ENCODE measurements at places on chromosomes 7 and 10.

- DNase-seq: no peak
These were observed 33.5 kb upstream of the DLD start for GRCh38 chr7:107857541-107857912.

- DNase-seq: no peak
These were observed 45.4 kb downstream of the TMEM168 start for GRCh38 chr7:112744818-112745217.

DNA sequence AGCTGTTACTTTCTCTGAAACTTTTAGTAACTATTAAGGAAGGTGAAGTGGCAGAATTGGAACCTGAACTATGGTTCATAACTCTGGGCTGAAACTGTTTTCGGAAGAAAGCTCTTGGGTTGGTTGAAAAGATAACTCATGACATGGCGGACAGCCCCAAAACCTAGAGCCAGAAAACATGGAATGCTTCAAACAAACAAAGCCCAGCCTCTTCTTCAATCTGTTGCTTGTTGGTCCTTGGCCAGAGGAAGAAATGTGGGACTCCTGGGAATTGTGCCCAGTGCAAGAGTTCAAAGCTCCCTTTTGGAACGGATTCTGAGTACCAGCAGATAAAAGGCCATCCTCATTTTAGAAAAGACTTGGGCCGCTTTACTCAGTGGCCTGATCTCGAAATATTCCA lies 52.9 kb upstream of the CACNB2 start:
- DNase-seq: no peak

DNA sequence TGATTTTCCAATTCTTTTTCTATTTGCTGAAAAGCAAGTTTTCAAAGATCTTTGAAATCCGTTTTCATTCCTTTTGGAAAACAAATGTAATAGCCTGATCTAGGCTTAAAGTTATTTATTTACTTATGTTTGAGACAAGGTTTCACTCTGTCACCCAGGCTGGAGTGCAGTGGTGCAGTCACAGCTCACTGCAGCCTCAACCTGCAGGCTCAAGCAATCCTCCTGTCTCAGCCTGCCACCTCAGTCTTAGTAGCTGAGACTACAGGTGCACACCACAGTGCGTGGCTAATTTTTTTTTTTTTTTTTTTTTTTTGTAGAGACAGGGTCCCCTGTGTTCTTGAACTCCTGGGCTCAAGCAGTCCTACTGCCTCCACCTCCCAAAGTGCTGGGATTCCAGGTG lies 4.6 kb downstream of the ST7 start:
- DNase-seq: no peak

GRCh38 chr7:83738291-83738835 lies 89.4 kb upstream of the SEMA3E start:
- peak; percentile 4 for DNase-seq

GRCh38 chr10:58399410-58399809 lies 14.2 kb downstream of the TFAM start:
- DNase-seq: no peak

DNA sequence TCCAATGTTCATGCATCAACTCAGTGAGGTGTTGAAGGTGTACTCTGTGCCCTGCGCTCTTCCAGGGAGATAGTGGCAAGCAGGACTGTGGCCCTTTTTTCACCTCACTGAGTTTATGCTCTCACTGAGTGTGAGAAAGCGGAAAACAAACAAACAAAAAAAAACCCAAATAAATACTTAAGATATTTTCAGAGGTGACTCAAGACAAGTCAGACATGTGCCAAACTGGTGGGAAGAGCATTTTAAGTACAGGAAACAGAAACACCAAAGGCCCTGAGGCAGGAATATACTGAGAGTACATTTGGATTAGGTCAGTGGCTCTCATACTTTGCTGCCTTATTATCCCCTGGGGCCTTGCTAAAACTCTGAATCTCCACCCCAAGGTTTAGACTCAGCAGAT lies 111.9 kb upstream of the IGFBP3 start:
- no peak for DNase-seq

DNA sequence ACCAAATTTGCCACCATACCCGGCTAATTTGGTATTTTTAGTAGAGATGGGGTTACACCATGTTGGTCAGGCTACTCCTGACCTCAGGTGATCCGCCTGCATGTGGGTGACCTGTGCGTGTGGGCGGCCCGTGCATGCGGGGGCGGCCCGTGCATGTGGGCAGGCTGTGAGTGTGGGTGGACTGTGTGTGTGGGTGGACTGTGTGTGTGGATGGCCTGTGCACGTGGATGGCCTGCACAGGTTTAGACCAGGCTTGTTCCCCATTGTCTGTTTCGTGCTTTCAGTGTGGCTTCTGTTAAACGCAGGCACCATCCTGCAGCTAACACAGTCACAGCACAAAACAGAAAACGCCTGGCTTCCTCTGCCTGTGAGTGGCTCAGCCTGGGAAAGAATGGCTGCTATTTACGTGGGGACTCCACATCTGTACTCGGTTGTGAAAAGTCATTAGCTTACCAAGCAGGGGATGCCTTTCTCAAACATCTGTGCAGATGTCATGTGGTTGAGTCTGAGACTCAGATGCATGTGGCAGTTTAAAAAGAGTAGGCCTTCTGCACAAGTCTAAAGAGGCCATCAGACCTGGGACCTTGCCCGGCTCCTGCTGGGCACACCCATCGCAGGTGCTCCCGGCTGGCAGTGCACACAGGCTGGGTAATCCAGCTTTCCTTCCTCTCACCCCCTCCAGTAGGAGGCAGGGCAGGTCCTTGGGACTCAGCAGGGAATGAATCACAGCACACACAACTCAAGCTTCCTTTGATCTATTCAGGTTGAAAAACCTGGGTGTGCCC lies 91.6 kb downstream of the COBL start:
- DNase-seq: peak; percentile 54

DNA sequence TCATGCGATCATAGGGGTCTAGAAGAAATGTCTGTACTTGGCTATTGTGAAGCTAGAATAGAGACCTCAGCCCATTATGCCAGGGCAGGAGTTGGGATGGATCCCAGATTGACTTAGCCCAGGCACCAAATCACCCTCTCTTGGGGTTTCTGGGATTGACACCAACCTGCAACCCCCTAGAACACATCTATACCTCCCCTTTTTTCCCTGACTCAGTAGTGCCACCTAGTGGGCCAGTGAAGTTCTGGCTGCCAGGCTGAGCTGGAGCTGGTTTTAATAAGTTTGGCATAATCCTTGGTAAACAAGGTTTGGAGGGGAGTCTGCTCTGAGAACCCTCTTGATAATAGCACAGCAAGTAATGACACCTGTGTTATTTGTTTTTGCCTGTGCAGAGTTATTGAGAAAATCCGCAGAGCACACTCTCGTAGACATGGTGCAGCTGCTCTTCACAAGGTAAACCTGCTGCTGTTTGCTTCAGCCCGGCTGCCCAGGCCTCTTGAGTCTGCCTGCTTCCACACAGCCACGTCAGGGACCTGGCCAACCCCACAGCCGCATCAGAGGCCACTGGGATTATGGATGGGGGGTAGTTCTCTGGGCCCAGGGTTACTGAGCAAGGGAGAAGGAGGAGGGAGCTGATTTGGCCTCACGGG lies 43.3 kb upstream of the NFKB2 start:
- DNase-seq: peak; percentile 59

- peak; percentile 14 for DNase-seq
These were observed at the start of gene ST8SIA6 for GRCh38 chr10:17454161-17455014. Gene ST8SIA6, minus strand, starts transcription at chr10:17454595. Its CDS starts 340 bp downstream, at chr10:17454255.

- no peak for DNase-seq
These were observed 119.4 kb downstream of the VIPR2 start for GRCh38 chr7:159025161-159025779.

- DNase-seq: no peak
These were observed 69.6 kb upstream of the CDK1 start for GRCh38 chr10:60708666-60709065.

DNA sequence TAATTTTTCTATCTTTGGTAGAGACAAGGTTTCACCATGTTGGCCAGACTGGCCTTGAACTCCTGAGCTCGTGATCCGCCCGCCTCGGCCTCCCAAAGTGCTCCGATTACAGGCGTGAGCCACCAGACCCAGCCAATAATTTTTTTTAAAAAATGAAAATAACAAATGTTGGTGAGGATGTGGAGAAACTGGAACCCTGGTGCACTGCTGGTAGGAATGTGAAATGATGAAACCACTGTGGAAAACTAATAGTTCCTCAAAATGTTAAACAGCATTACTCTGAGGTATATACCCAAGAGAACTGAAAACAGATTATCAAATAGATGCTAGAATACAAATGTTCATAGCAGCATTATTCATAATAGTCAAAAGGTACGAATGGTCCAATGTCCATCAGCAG lies 23.0 kb upstream of the YWHAG start:
- no peak for DNase-seq

- no peak for DNase-seq
These were observed 112.2 kb downstream of the CLEC2L start for GRCh38 chr7:139635526-139636302.

- no peak for DNase-seq
These were observed 17.8 kb downstream of the CDHR3 start for GRCh38 chr7:105980645-105981396.

DNA sequence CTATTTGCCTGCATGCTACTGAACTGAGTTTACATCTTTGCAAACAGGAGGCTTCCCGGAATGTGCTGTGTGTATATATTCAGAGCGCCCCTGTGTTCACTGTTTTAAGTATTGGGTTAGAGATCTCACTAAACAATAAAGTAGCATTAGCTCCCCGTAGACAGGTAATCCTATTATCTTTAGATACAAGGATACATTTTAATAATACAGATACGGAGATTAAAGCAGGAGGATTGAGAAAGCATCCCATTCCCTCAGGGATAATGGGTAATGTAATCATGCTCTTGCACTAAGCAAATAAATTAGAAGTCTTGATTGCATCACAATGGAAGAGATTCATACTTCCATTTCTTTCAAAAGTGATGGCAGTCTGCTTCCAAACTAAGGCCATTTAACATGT lies 809.0 kb downstream of the NRG3 start:
- no peak for DNase-seq

- DNase-seq: no peak
These were observed 15.3 kb downstream of the AOC1 start for GRCh38 chr7:150867605-150868004.

- DNase-seq: no peak
These were observed 13.0 kb downstream of the SCART1 start for GRCh38 chr10:133466683-133467275.

GRCh38 chr7:104976966-104977636 lies 36.9 kb upstream of the KMT2E start:
- DNase-seq: peak; percentile 47

DNA sequence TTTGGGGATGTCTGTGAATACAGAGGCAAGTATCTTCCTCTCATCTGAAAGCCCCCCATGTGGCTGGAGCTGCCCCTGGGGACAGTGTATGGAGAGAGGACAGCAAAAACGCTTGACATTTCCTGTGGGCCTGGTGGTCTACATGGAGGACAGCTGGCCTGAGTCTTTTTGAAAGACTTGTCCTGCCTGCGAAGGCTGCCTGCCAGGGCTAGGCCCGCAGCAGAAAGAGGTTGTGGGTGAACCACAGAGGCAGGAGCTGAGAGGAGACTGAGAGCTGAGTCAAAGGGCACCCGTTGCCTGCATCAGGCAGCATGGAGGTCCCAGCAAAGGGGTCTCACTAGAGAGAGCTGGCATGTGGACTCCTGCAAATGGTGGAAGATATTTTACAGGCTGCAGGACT lies 66.4 kb downstream of the KAT6B start:
- no peak for DNase-seq

DNA sequence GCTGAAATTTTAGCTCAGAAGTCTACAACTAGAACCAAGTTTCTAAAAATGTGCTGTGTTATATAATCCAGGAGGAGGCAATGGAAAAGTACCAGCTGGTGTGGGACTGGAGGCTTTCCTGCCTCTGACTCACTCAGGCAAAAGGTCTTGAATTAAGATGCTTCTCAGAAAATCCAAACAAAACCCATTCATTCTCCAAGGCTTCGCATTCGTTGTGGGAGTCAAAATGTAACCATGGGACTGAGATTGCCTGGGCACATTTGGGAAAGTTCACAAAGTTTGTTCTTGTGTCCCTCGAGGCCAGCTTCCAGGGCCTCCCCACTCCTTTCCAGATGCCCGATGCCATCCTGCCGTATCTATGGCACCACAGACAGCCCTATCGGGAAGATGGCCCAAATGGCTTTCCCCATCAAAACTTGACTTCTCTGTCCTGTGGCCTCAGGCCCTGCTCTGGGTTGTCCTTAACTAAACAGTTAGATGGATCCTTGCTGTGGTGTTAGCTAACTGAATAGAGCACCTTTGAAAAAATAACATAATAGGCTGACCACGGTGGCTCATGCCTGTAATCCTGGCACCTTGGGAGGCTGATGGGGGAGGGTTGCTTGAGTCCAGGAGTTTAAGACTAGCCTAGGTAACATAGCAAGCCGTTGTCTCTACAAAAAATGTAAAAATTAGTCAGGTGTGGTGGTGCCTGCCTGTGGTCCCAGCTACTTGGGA lies 180.5 kb downstream of the PFKFB3 start:
- peak; percentile 81 for DNase-seq

- DNase-seq: no peak
These were observed 679 bp upstream of the AFAP1L2 start for GRCh38 chr10:114405011-114405350.

- DNase-seq: no peak
These were observed 106.3 kb downstream of the GRK5 start for GRCh38 chr10:119313644-119314043.

- no peak for DNase-seq
These were observed 102.9 kb downstream of the AOAH start for GRCh38 chr7:36621396-36621795.

DNA sequence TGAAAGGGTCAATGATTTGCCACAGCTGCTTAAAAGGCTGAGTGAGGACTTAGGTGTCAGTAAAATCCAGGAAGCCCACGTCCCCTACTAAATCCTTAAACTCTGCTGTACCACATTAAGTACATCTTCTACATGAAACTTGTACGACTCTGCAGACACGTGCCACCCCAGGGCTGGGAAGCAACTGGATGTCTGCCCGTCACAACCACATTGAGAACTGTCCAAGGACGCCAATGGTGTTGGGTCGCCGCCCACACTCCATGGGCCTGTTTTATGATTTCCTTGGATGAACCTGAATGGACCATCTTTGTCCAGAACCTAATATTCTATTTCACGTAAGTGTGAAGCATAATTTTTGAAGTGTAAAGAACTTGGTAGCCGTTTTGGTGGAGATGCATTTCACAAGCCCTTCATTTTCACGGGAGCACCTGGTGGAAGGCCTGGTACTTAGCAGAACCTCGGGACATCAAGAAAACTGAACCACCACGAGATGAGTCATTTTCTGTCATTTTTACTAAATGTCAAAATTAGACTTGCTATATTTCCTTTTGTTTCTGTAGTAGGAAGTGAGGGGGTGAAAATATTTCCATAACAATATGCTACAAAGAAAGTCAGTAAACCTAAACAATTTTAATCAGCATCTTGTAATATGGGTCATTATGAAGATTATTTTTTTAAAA lies 134.9 kb downstream of the SFMBT2 start:
- no peak for DNase-seq

- peak; percentile 96 for DNase-seq
These were observed 7.2 kb downstream of the C10orf90 start for GRCh38 chr10:126663328-126663727.
